ENCODE measurements at places on chromosomes 1 and 21.

- DNase-seq, result no peak
These were observed 41.9 kb downstream of the FAM163A start for GRCh38 chr1:179785031-179785431.

GRCh38 chr1:149934356-149934755 lies 2.3 kb downstream of the MTMR11 start:
- DNase-seq, result no peak

- DNase-seq, result no peak
These were observed 850.2 kb upstream of the ADAMTS5 start for GRCh38 chr21:27817074-27817473.

GRCh38 chr1:234955107-234955731 lies 173.4 kb downstream of the TOMM20 start:
- no peak for DNase-seq

Measured in LoVo (cell line).